ENCODE measurements at places on chromosomes 2 and 18.
A peak's percentile ranks its signal among the peaks of the same experiment; 100 is the strongest.

- DNase-seq: no peak
Observed at GRCh38 chr18:44062345-44062744, 618.3 kb upstream of the SETBP1 start.

DNA sequence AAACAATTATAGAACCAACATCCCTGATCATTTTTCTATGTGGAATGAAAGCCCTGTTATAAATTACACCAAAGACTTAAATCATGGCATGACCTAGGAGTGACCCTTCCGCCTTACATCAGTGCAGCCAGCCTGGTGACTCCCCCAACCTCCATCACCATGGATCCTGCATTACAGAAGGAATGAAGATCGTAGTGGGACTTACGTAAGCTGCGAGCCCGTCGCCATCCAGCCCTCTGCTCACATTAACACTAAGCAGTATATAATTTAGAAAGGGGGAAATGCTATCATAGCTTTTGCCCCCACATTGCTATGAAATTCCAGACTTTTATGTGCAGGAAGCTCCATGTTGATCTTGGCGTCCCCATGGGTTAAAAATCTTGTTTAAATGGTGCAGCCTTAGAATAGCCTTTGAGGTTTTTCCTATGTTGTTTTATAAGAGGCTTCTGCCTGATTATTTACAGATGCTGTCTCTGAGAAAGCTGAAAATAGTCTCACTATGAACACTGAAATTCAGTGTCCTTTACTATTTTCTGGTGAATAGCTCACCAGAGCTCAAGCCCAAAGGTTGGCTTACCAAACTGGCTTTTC lies 76.3 kb downstream of the COLEC12 start:
- no peak for DNase-seq

- DNase-seq: no peak
Observed at GRCh38 chr2:227308784-227309183, 16.3 kb upstream of the MFF start.

GRCh38 chr18:74291771-74292540 lies at the start of gene CYB5A:
CYB5A (minus strand) TSS chr18:74291963; CDS start chr18:74291875, 88 bp downstream.
- peak; percentile 99 for DNase-seq

DNA sequence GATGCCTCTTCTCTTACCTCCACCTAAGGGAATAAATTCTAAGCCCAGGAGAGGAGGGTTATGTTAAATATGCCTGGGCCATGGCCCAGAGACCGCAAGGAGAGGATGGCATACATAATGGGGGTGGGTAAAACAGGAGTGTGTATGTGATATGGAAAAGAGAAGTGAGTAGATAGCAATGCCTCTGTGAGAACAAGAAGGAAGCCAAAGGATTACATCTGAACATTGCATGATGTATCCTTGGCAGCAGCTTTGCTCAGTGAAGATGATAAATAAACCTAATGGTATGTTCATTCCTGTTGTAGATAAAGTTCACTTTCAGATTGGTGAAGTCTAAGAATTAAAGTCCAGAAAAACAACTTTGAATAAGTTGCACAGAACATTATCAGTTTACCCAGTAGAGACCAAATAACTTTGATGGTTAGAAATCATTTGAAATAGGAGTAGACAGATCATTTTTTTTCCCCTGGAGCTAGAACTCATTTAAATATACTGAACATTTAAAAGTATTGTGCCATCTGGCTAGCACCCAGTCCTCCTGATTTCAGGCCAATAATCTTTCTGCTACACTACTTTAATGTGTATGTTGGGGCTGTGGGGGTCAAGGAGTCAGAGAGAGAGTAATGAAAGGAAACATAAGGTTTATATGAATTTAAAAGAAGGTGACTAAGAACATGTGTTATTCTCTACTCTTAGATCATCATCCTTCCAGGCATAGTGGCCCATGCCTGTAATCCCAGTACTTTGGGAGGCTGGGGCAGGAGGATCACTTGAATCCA lies 231.7 kb downstream of the PARD3B start:
- DNase-seq: no peak

GRCh38 chr2:16071865-16072637 lies 131.7 kb downstream of the MYCN start:
- DNase-seq: no peak

DNA sequence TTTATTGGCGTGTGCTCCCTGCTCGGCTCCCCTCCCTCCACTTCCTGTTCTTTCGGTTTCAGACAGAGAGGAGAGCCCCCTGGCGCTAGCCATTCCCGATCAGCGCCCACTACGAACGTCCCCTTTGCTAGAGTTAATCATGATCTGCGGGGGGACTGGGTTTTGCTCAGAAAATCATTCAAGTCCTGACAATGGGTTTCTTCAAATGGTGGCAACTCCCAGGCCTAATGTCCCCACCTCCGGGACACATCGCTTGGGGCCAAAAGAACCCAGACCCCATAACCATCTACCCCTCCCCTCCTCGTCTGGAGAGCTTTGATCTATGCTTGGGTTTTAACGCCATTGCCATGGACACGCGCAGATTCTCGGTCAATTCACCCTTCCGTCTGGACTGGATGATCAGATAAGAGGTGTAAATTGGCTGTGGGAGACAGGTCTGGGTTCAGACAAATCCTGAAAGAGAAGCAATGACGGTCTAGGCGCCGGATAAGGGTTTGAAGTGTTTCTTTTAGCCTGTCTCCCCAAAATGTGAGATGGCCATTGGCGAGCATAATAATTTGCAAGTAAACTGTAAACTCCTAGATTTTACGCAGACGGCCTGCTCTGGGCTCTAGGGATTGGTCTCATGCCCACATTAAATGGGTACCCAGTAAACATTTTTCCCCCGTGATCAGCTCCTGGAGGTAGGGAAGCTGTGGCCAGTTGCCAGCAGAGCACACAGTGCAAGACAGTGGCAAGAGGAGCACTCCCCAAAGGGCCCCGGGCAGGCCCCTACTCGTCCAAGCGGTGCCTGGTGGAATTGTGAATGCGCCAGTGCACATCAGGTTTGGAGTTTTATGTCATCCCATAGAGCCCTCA lies 4.7 kb downstream of the NRP2 start:
- DNase-seq: no peak

- no peak for DNase-seq
Observed at GRCh38 chr2:5102823-5103222, 589.4 kb upstream of the SOX11 start.

GRCh38 chr2:11941201-11942177 lies 195.1 kb downstream of the LPIN1 start:
- no peak for DNase-seq

GRCh38 chr18:66077066-66077465 lies 326.3 kb downstream of the CDH7 start:
- no peak for DNase-seq

DNA sequence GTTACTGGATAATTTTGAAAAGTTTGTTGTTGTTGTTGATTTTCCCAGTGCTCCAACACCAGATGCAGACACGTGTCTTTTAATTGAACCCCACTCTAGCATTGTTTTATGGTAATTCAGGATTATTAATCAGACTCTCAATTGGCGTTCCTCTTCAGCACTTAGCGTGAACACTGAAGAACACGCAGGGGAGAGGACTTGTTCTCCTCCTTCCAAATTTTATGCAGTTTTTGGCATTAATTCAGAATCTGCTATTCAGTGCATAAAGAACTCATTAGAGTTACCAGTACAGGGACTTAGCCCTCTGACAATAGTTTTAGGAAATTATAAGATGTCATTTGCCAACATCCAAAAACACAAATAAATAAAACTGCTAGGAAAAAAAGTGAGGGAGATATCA lies 75.5 kb downstream of the SNTG2 start:
- DNase-seq: no peak

- DNase-seq: no peak
Observed at GRCh38 chr2:120104772-120105171, 91.9 kb downstream of the EPB41L5 start.

- no peak for DNase-seq
Observed at GRCh38 chr2:9306911-9307310, 100.3 kb downstream of the ASAP2 start.

DNA sequence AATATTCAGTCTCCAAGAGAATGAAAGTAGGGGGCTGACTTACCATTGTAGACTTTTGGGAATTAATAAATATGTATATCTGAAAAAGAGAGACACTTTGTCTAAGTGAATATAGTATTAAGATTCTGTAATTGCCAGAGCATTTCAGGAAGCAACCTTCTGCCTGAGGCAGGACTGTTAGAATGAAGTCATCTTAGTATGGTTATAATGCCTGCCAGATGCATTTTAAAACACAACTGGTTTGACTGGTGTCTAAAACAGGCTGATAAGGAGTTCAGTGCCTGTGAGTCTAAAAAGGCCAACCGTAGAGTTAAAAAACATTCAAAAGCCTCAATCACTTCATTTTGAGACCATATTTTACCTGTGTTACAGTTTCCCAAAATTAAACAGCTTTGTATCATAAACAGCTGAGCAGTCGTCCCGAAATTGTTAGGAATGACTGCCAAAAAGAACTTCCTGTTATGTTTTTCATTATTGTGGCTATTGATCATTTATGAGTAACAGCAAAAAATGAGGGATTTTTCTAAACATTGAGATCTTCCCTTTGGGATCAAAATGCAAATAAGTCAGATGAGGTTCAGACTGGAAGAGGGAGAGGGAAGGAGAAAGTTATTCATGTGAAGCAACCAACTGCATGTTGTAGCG lies 443.9 kb downstream of the PID1 start:
- no peak for DNase-seq

- no peak for DNase-seq
Observed at GRCh38 chr2:86747711-86748639, 27.9 kb downstream of the RMND5A start.

- peak; percentile 94 for DNase-seq
Observed at GRCh38 chr2:74958274-74959105, at the start of gene POLE4. POLE4 (plus strand) TSS chr2:74958643; CDS start chr2:74958680, 37 bp downstream.

DNA sequence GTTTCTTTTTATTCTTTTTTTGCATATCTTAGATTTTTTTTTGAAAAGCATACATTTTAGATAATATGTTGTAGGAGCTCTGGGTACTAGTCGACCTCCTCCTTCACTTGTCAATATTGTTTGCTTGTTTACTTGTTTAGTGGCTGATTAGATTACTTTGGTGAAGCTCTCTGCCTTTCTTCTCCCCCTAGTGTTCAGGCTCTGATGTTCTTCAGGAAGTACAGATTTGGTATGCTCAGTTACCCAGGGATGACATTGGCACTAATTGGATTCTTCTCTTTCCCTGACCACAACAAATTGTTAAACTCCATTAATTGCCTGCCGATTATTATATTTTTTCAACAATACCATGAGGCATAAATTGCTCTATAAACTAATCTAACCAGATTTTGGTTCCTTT lies 491.2 kb downstream of the SUCLG1 start:
- DNase-seq: no peak

GRCh38 chr2:101188683-101189405 lies 37.7 kb upstream of the TBC1D8 start:
- no peak for DNase-seq

GRCh38 chr18:37222999-37223378 lies 342.6 kb downstream of the CELF4 start:
- DNase-seq: no peak

- DNase-seq: no peak
Observed at GRCh38 chr2:77054938-77055337, 467.2 kb downstream of the LRRTM4 start.

GRCh38 chr2:126801473-126801872 lies 97.2 kb upstream of the TEX51 start:
- DNase-seq: no peak

GRCh38 chr18:34695310-34695709 lies 14.8 kb upstream of the DTNA start:
- no peak for DNase-seq

DNA sequence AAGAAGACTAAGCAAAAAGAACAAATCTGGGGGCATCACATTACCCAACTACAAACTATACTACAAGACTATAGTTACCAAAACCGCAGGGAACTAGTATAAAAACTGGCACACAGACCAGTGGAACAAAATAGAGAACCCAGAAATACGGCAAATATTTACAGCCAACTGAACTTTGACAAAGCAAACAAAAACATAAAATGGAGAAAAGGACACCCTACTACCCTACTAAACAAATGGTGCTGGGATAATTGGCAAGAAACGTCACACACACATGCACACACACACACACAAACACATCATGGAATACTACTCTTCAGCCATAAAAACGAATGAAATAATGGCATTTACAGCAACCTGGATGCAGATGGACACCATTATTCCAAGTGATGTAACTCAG lies 53.3 kb downstream of the SESTD1 start:
- DNase-seq: no peak

GRCh38 chr18:56662063-56662408 lies 10.9 kb downstream of the WDR7 start:
- no peak for DNase-seq

DNA sequence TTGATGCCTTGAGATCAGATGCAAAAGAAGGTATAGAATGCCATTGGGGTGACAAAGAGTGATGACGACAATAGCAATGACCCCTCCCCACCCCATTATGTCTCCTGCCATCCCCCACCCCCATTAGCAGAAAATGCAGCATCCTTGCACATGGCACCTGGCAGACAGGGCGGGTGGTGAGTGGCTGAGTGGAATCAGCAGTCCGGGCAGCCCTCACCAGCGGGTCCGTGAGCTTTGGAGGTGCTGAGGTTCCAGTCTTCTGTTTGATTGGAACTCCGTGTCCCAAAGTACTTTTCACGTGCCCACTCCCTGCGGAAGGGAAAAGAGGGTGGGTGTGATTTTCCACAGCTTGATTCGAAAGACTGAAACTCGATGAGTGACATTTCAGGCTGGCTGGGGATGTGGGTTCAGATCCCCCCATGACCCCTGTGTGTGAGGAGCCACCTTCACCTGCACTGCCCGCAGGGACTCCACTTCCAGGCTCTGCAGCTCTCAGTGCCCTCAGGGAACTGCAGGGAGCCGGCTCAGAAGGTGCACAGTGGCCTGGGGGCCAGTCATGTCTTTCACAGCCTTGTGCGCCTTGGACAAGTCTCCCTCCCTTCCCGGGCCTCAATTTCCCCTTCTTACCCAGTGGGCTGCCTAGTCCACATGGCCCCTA lies 130.9 kb downstream of the GLI2 start:
- DNase-seq: no peak

DNA sequence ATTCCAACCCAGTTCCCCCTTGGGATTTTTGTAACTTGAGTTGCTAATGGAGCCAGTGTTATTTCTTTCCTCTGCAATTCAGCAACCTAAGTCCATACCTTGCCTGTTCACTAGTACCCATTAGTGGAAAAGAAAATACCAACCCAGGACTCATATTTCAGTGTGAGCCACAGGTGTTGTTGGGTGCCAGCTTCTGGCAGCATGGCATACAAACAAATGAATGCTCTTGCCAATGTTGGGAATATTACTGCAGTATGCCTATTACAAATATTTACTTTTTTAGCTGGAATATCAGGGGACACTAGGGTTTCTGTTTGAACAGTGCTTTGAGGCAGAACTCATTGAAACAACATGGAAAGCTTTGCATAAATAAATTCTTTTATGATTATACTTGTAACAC lies 130.2 kb downstream of the NCKAP5 start:
- no peak for DNase-seq

All from CD4-positive, alpha-beta T cell treated with Interleukin-12 subunit alpha and Interleukin-12 subunit beta, for 1 hour (primary cell).